ENCODE measurements at places on chromosomes 12 and 14. TPM values are rescaled to one million over a fixed set of nuclear protein-coding genes. Genes with fewer than 3 reads are reported as not detected.
A peak's percentile ranks its signal among the peaks of the same experiment; 100 is the strongest.

The TMTC1 gene
- 0.57 TPM for total RNA-seq

The AQP6 gene
- total RNA-seq, result not detected

The ARMH4 gene
- total RNA-seq, result not detected

The GPR135 gene
- total RNA-seq, result 1.6 TPM

The OAS3 gene
- 50.1 TPM for total RNA-seq

The BMP4 gene
- total RNA-seq, result not detected

- H3K4me1 ChIP-seq, result peaks cover 55% of the 10 kb centered on the region
- peaks cover 10% of the 10 kb centered on the region for H3K36me3 ChIP-seq
- peak; percentile 31 for DNase-seq
- peak overlapping the region; percentile 27 for H3K4me3 ChIP-seq
- no peaks in the 10 kb centered on the region for H3K27me3 ChIP-seq
Measured at GRCh38 chr12:92065018-92065499, 80.6 kb downstream of the BTG1 start.

DNA sequence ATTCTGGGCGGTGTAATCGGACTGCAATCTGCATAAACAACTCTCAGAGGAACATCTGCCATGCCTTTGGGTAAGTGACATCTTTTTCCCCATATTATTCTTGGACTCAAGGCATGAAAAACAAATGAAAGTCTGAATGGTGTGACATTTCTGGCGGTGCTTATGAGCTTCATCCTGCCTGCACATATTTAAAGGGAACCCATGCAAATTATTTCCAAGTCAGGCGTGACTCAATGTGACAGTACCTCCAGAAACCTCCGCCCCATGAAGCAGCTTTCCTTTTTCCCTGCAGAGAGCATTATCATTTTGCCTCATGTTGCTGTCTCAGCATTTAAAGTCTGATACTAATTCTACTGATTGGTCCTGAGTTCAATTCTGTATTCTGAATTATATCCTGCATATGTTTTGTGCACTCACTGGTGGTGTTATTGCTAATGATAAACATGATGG lies 585.4 kb downstream of the SNAPC1 start:
- H3K4me1 ChIP-seq, result no peaks in the 10 kb centered on the region
- no peak overlapping the region for H3K4me3 ChIP-seq
- no peak overlapping the region for H3K27ac ChIP-seq
- no peaks in the 10 kb centered on the region for H3K27me3 ChIP-seq

DNA sequence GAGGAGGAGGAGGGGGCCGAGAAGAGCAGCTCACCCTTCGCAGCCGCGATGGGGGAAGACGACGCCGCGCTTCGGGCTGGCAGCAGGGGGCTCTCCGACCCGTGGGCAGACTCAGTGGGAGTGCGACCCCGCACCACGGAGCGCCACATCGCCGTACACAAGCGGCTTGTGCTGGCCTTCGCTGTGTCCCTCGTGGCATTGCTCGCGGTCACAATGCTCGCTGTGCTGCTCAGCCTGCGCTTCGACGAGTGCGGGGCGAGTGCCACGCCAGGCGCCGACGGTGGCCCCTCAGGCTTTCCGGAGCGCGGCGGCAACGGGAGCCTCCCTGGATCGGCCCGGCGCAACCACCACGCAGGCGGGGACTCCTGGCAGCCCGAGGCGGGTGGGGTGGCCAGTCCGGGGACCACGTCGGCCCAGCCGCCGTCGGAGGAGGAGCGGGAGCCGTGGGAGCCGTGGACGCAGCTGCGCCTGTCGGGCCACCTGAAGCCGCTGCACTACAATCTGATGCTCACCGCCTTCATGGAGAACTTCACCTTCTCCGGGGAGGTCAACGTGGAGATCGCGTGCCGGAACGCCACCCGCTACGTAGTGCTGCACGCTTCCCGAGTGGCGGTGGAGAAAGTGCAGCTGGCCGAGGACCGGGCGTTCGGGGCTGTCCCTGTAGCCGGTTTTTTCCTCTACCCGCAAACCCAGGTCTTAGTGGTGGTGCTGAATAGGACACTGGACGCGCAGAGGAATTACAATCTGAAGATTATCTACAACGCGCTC lies 745 bp downstream of the TRHDE start:
- no peak overlapping the region for H3K27ac ChIP-seq
- peaks cover 50% of the 10 kb centered on the region for H3K27me3 ChIP-seq
- DNase-seq, result no peak
- peaks cover 4% of the 10 kb centered on the region for H3K4me1 ChIP-seq
- no peaks in the 10 kb centered on the region for H3K36me3 ChIP-seq

DNA sequence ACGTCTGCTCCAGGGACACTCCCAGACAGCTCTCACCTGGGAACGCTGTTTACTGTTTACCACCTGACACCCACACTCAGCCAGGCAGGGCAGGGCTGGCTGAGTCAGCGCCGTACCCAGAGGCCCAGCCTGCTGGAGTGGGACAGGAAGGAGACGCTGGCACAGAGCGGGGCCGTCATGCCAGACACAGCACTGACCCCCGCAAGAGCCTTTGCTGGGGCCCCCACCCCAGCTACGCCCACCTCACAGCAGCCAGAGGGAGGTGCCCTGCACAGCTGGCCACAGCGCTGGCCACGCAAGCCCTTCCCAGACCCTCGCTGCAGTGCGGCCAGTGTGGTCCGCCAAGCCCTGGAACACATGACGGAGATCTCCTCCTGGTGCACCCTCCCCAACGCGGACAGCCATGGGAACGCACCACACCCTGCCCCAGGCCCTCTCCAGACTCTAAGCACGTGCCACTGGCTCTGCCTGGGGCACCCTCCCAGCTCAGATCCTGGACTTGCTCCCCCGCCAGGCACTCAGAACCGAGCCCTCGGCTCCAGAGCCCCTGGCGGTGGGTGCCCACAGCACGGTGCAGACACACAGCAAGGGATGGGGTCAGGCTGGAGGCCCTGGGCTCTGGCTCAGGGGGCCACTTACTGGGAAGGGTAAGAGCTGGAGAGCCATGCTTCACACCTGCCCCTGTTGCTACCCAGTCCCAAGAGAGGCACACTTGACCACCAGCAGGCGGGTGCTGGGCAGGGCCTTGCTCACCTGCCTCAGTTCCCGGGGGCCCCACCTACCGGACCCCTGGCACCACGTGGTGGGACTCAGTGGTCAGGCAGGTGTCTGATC lies 5.7 kb downstream of the AHNAK2 start:
- no peak overlapping the region for H3K27ac ChIP-seq
- H3K36me3 ChIP-seq, result no peaks in the 10 kb centered on the region
- H3K4me3 ChIP-seq, result no peak overlapping the region
- peaks cover 13% of the 10 kb centered on the region for H3K27me3 ChIP-seq
- H3K4me1 ChIP-seq, result peaks cover 11% of the 10 kb centered on the region

GRCh38 chr12:40684986-40685385 lies 7.3 kb upstream of the CNTN1 start:
- no peaks in the 10 kb centered on the region for H3K4me1 ChIP-seq
- no peak for DNase-seq
- H3K36me3 ChIP-seq, result no peaks in the 10 kb centered on the region
- H3K27ac ChIP-seq, result no peak overlapping the region
- no peaks in the 10 kb centered on the region for H3K27me3 ChIP-seq
- H3K4me3 ChIP-seq, result no peak overlapping the region

DNA sequence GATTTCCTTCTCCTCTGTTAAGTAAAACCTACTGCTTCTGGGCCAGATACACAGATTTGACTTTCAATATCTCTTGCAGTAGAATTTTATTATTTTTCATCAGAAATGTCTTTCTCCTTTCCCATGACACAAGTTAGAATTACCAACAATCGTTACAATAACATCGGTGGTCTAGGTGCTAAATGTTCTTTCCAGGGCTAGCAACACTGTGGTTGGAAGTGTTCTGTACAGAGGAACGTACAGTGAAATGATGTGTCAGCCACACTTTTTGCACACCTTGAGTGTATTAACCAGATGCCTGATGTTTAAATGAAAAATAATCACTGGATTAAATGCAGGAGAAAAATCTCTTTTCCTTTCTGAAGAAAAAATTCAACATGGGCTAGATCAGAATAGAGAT lies 27.7 kb upstream of the KLRD1 start:
- no peaks in the 10 kb centered on the region for H3K4me1 ChIP-seq
- H3K27me3 ChIP-seq, result peaks cover 24% of the 10 kb centered on the region
- no peak overlapping the region for H3K4me3 ChIP-seq
- H3K27ac ChIP-seq, result no peak overlapping the region
- no peak for DNase-seq

- H3K4me3 ChIP-seq, result no peak overlapping the region
- no peaks in the 10 kb centered on the region for H3K36me3 ChIP-seq
- H3K27ac ChIP-seq, result no peak overlapping the region
- peaks cover 15% of the 10 kb centered on the region for H3K4me1 ChIP-seq
- H3K27me3 ChIP-seq, result peaks cover 8% of the 10 kb centered on the region
- DNase-seq, result no peak
Measured at GRCh38 chr14:89907655-89908054, 46.9 kb downstream of the EFCAB11 start.

GRCh38 chr12:12201274-12201758 lies 65.5 kb downstream of the LRP6 start:
- no peak overlapping the region for H3K27ac ChIP-seq
- DNase-seq, result no peak
- H3K4me3 ChIP-seq, result no peak overlapping the region
- peaks cover 7% of the 10 kb centered on the region for H3K4me1 ChIP-seq
- H3K27me3 ChIP-seq, result peaks cover 22% of the 10 kb centered on the region
- peaks cover 2% of the 10 kb centered on the region for H3K36me3 ChIP-seq

GRCh38 chr12:29782871-29783772 lies 620 bp downstream of the TMTC1 start:
- H3K36me3 ChIP-seq, result no peaks in the 10 kb centered on the region
- no peak for DNase-seq
- H3K27ac ChIP-seq, result peak overlapping the region; percentile 23
- peak overlapping the region; percentile 58 for H3K4me3 ChIP-seq

DNA sequence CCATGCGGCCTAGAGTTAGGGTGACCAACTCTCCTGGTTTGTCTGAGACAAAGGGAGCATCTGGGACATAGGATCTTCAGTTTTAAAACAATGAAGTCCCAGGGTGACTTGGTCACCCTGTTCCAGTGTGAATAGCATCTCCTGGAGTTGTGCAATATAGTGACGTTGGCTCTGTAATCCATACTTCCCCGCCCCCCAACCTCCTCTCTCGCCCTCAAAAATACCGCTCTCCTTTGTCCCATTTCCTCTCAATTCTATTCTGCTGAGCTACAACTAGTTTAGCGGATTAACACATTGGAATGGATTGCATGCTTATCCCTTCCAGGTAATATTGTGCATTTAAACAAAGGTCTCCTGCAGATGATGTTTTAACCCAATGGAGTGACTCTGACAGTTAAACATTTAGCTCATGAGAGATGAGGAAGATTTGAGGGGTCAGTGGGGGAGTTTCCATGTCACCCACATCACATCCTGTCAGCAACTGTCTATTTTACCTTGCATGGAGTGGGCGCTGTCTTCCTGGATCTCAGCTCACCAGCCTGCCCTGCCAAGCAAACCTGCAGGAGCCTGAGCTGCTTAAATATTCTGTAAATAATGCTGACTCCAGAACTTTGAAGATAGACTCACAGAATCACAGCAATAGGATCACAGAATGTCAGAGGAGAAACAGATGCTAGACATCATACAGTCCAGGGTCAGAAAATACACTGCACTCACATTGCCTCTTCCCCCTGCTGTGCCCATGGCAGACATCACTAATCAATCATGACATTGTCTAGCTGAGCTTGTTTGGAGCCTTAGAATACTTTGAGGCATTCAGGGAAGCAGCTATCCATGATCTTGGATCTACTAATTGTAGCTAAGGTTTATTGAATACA lies 43.0 kb downstream of the MAP1LC3B2 start:
- peaks cover 39% of the 10 kb centered on the region for H3K4me1 ChIP-seq
- H3K4me3 ChIP-seq, result no peak overlapping the region
- no peaks in the 10 kb centered on the region for H3K36me3 ChIP-seq
- peak overlapping the region; percentile 43 for H3K27ac ChIP-seq
- peaks cover 5% of the 10 kb centered on the region for H3K27me3 ChIP-seq

DNA sequence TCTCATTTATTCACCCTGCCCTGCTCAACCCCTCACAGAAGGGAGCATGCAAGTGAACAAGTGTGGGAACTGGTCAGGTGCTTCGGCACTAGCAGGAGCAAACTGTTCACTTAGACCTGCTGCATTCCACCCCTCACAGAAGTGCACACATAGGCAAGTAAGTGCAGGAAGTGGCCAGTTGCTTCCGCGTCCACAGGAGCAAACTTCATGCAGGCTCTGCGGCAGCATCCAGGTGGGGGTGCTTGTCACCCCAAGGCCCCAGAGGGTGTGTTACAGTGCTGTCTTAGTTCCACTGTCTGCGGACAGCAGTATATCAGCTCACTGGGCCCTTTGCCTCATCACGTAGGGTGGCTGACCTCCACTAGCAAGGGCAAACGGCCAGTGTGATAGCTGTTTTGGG lies 167.3 kb upstream of the AVPR1A start:
- peaks cover 7% of the 10 kb centered on the region for H3K27me3 ChIP-seq
- DNase-seq, result no peak
- no peak overlapping the region for H3K27ac ChIP-seq
- no peaks in the 10 kb centered on the region for H3K36me3 ChIP-seq
- H3K4me1 ChIP-seq, result no peaks in the 10 kb centered on the region

DNA sequence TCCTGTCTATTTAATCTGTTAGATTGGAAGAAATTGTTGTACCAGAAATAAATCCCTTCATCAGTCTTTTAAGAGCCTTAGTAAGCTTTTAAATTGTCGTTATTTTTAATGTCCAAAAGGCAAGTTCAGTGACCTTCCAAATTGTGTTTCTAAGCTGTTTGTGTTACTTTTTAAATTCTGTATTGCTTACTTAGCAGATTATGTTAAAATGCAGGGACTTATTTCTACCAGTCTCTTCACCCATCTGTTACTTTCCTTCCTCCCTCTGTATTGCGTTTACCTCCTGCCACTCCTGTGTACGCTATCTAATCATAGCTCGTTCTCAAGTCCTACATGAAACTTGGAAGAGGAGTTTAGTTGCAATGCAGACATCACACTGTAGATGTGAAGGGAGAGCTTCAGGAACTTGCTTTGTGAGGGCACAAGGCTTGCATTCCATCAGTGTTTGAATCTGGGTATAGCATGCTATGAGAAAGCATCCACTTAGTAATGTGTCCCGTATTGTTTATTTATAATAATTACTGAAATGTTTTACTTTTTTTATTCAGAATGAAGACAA lies 406.5 kb upstream of the RGS6 start:
- no peak for DNase-seq

DNA sequence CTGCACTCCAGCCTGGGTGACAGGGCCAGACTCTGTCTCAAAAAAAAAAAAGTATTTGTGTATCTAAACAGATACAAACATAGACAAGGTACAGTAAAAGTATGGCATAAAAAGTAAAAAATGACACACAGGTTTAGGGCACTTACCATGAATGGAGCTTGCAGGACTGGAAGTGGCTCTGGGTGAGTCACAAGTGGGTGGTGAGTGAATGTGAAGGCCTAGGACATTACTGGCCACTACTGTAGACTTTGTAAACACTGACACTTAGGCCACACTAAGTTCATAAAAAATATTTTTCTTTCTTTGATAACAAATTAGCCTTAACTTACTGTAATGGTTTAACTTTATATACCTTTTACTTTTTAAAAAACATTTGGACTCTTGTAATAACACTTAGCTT lies 38.0 kb upstream of the EIF5 start:
- no peak overlapping the region for H3K27ac ChIP-seq
- H3K36me3 ChIP-seq, result no peaks in the 10 kb centered on the region
- peaks cover 11% of the 10 kb centered on the region for H3K27me3 ChIP-seq
- no peak overlapping the region for H3K4me3 ChIP-seq
- H3K4me1 ChIP-seq, result no peaks in the 10 kb centered on the region

GRCh38 chr14:22233377-22233776 lies 355.6 kb downstream of the DAD1 start:
- no peak overlapping the region for H3K4me3 ChIP-seq
- no peak for DNase-seq
- H3K27me3 ChIP-seq, result no peaks in the 10 kb centered on the region
- H3K36me3 ChIP-seq, result no peaks in the 10 kb centered on the region
- H3K4me1 ChIP-seq, result peaks cover 4% of the 10 kb centered on the region
- H3K27ac ChIP-seq, result no peak overlapping the region

GRCh38 chr12:119432949-119433348 lies 98.4 kb downstream of the CCDC60 start:
- H3K36me3 ChIP-seq, result no peaks in the 10 kb centered on the region
- no peak overlapping the region for H3K4me3 ChIP-seq
- no peaks in the 10 kb centered on the region for H3K4me1 ChIP-seq
- no peak overlapping the region for H3K27ac ChIP-seq
- H3K27me3 ChIP-seq, result no peaks in the 10 kb centered on the region
- no peak for DNase-seq

Data from activated T-helper 1 cell treated with anti-CD3 and anti-CD28 coated beads, Interleukin-12 subunit alpha, Interleukin-12 subunit beta, Interleukin-2, Interleukin-4 antibody, amounts not matched to agents 30 ng/mL and 10 ng/mL and 1 ng/mL, durations not matched to agents 14 hours and 24 hours and 36 hours (primary cell).